ENCODE measurements at places on chromosomes 4 and X.

GRCh38 chrX:148854306-148854705 lies 353.9 kb downstream of the AFF2 start:
- DNase-seq: no peak

- no peak for DNase-seq
These were observed 665 bp downstream of the RBM41 start for GRCh38 chrX:107117993-107118321.

- no peak for DNase-seq
These were observed 615 bp downstream of the NEXMIF start for GRCh38 chrX:74924449-74925224.

DNA sequence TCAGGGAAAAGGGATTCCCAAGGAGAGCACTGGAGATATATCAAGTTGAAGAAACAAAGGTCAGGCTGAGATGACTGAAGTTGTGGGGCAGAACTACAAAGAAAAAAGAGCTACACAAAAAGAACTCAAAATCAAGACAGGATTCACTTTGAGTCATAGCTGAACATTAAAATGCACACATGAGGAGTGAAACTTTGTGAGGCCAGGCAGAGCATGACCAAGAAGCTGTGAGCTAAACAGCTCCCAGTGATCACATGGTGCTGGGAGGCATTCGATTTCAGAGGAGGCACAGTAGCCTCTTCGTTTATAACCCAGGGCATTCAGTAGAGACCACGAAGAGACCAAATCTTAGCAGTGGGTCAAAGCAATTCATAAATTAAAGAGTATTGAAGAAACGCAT lies 145.3 kb downstream of the ATRX start:
- DNase-seq: no peak

GRCh38 chrX:81054904-81055303 lies 146.8 kb downstream of the HMGN5 start:
- DNase-seq: no peak

DNA sequence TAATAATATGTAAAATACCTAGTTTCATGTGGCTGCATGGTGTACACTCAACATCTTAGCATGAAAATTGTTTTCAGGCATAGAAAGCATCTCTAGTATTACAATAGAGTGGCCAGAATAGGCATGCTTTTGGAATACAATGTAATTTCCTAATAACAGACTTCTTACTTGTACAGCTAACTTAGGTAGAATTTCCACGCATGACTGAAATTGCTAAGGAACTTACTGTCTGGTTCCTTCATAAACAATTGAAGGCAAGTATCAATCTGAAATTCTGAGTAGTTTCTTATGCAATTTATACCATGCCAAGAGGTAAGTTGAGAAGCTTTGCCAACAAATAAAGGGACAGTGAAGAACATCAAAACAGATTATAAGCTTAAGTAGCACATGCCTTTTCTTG lies 26.7 kb downstream of the SULT1E1 start:
- DNase-seq: no peak

DNA sequence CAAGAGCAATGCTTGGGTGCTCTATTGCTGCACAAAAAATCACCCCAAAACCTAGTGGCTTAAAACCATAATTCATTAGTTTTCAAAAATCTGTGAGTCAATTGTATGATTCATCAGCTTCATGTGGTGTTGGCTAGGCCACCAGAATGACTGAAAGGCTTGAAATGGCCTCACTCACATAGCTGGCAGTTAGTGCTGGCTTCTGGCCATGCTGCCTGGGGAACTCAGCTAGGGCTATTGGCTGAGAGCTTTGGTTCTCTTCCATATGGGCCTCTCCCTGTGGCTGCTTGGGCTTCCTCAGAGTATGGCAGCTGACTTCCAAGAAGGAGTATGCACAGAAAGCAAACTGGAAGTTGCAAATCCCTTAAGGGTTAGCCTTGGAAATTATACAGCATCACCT lies 3.1 kb upstream of the MTMR1 start:
- DNase-seq: peak; percentile 19

- no peak for DNase-seq
These were observed 85.4 kb downstream of the PHKA2 start for GRCh38 chrX:18898492-18898891.

- no peak for DNase-seq
These were observed 424.2 kb downstream of the KLHL4 start for GRCh38 chrX:87941841-87942240.

DNA sequence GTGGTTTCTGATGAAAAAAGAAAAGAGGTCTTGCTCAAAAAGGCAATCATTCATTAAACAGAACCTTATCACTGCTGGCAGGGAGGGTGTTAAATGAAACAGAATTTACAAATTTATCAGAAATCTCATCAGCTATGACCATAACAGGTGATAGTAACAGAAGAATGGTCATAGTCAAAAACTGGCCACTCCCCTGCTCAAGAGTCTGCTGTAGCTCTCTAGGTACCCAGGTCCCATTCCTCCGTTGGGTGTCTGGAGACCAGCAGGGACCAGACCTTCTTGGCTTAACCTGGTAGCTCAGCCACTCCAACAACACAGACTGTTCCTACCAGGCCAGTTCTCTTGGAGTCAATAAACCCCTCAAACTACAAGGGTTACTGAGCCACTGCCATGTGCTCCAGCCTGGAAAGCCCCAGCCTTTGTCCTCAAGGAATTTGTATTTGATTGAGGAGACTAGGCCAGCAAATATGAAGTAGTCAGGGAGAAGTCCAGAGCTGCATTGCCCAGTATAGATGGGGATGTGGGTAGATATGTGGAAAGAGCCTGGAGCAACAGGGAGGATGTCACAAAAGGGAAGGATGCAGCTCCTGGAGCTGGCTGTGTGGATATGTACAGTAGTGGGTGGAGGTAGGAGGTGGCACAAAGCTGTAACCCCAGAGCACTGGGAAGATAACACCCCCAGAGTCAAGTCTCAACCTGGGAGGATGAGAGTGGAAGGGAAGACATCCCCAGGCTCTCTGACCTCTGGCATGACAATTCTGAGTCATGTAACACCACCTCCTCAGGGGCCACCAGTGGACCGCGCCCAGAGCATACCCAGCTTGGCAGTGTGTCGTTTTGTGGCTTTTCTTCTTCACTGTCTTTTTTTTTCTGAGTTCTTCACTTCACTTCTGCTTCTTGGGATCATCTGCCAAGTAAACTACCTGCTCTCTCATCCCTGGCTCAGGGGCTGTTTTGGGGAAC lies 21.9 kb downstream of the RASL11B start:
- DNase-seq: no peak

DNA sequence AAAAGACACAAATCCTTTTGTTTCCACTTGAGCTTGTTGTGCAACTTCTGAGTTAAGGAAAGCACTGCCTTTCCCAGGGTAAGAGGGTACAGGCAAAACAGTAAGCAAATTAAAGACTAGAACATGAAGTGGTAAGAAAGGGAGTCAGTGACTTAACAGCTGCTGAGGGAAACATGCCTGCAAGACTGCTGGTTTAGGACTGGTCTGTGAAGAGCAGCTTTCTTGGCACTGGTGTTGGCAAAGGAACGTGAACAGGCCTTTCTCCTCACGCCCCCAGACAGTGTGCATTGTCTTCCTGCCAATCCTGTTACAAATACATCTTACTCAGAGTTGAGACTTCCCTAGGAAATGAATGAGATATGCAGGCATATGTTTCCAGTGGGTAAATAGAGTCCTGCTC lies 2.6 kb downstream of the LHFPL1 start:
- DNase-seq: no peak

GRCh38 chrX:14832586-14832985 lies 40.3 kb downstream of the FANCB start:
- DNase-seq: no peak

DNA sequence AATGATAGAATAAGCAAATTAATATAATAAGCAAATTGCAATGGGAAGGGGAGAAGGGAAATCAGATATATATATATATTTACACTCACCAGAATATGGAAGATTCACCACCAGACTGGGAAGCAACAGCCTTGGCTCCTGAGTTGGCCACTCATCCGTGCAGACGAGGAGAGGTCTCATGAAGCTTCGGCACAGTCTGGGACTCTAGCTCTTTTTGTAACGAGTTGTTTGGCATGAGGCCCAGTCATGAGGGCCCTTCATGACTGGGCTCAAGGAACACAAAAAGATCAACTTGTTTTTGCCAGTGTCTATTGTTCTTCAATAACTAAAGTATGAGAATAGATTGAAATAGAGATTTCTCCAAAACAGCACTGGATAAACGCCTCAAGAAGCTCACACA lies 176.4 kb downstream of the ADGRA3 start:
- no peak for DNase-seq

DNA sequence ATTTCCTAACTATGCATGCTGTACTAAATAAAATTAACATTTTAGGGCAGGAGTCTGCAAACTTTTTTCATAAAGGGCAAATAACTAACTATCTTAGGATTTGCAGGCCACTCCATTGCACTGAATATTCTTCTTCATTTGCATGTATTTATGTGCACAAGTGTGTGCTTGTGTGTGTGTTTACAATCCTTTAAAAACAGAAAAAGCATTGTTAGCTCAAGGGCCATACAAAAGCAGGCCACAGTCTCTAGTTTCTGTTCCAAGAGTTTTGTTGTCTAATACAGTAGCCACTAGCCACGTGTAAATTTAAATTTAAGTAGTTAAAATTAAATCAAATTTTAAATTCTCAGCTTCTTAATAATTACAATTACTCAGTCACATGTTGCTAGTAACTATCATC lies 621.8 kb downstream of the TMA16 start:
- DNase-seq: no peak

DNA sequence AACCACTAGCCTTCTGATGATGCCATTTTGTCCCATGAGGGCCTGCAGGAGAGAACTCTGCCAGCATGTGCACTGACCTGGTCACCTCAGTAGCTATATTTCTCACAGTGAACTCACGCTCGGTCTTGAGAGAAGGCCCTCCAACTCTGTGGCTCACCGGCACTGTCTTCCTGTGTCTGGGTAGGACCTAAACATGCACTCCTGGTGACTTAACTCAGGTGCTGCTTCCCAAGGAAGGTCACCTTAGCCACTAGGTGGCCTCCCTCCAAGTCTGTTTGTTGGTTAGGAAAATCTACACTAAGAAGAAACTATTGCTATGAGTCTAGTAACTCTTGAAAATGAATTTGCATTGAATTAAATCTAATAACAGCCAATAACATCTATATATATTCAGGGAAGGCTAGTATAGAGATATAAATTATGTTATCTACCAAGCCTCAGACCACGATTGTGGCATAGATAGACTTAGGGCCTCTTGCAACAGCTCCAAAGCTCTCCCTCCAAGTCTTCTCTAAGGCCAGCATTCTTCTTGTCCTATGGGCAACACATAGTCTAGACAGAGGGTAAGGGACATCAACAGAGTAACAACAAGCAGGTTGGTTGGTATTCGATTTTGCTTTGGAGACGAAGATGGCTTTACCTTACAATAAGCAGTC lies 24.7 kb downstream of the TLR10 start:
- DNase-seq: no peak

- no peak for DNase-seq
These were observed 6.0 kb downstream of the DGKQ start for GRCh38 chr4:967113-968104.

- DNase-seq: no peak
These were observed 31.5 kb upstream of the RAPGEF2 start for GRCh38 chr4:159071178-159071968.

DNA sequence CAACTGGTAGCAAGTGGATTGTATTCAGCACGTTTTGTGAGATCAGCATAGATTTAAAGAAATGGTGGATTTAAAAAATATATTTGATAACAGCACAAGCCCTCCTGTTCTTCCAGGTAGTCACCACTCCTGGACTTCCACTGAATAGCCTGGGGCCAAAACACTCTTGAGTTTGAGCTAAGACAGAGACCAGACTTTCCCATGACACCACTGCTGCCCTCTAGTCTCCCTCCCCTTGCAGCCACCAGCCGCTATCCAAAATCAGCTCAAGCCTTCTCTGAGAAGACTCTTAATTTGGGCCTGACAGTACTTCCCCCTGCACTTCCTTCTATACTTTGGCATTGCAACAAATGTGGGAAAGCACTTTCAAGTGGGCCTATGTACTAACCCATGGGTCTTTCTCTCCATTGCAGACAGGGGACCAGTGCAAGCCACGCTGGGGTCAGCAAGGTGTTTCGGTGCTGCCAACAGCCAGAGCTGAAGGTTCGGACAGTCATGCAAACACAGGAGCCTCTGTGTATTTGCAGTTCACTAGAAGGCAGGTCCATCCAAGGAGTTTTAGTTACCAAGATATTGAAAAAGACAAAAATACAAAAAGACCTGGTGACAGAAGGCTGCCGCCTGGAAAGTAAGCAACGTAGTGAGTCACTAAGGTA lies 40.5 kb upstream of the KLHL13 start:
- DNase-seq: no peak

DNA sequence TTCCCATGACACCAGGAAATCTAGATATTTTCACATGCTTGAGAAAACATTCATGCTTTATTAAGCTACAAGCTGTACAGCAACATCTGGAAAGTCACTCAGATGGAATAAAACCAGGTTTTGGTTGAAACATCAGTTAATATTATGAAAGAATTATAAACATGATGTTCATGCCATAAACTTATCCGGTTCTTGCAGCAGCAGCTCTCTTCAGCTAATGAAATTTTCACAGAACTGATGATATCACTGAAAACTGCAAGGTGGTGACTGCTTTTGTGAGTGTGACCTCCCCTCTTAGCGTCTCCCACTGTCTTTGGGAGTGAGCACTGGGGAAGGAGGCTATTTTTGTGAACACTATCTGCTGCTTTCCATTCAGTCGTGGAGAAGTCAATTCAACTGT lies 56.9 kb downstream of the ARHGAP10 start:
- DNase-seq: no peak

- peak; percentile 32 for DNase-seq
These were observed 24.6 kb upstream of the GPR50 start for GRCh38 chrX:151151665-151152267.

- DNase-seq: no peak
These were observed 293.5 kb downstream of the KCNIP4 start for GRCh38 chr4:21655031-21655430.

DNA sequence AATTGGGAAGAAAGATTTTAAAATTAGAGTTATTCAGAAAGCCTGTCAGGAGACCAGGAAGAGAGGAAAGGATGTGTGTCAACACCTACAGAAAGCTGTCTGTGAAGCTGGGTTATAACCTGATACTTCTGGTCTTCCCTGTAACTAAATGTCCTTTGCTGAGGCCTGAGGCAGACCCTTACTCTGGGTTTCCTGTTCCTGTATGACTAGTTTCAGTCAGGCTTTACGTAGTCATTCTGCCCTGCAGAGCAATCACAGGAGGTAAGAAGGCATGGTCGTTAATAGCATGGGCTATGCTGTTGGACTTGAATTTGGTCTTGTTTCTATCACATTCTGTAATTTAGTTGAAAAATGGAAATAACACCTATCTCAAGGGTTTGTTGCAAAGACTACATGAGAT lies 110.5 kb upstream of the IGFBP7 start:
- no peak for DNase-seq
